ENCODE measurements at places on chromosomes 16 and 17.

GRCh38 chr16:25158401-25158800 is 46.9 kb downstream of the LCMT1 start:
- no peak for DNase-seq

DNA sequence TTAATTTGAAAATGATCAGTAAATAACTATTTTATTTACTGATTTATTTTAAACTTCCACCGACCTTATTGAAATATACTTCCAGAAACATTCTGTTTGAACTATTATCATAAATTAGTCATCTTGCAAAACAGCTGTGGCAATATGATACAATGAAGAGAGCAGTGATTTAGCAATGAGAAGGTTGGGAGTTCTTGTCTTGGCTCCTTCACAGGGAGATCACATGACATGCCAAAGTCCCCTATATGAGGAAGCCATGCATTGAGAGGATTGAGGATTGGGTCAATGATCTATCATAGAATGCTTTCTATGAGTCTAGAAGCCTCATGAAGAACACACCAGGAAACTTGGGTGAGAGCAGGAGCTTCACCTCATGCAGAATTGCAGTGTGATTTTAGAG is 222.7 kb downstream of the LGALS9B start:
- DNase-seq = no peak

DNA sequence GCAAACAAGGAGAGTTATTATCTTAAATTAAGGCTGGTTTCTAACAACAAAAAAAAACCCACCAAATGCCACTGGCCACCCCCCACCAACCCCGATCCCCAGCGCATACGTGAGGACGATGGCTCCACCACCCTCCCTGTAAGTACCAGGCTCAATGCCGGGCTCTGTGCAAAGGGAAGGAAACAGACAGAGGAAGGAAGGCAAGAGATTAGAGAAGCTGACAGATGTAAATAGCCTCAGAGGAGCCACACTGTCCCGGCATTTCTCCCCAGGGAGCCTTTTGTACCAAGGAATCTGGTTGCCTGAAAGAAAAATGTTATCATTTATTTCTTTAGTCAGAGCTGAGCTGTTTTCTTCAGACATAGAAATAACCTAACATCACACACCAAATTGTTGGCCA is 13.1 kb downstream of the SOST start:
- no peak for DNase-seq

GRCh38 chr16:79509211-79509631 is 91.3 kb downstream of the MAF start:
- DNase-seq = no peak

DNA sequence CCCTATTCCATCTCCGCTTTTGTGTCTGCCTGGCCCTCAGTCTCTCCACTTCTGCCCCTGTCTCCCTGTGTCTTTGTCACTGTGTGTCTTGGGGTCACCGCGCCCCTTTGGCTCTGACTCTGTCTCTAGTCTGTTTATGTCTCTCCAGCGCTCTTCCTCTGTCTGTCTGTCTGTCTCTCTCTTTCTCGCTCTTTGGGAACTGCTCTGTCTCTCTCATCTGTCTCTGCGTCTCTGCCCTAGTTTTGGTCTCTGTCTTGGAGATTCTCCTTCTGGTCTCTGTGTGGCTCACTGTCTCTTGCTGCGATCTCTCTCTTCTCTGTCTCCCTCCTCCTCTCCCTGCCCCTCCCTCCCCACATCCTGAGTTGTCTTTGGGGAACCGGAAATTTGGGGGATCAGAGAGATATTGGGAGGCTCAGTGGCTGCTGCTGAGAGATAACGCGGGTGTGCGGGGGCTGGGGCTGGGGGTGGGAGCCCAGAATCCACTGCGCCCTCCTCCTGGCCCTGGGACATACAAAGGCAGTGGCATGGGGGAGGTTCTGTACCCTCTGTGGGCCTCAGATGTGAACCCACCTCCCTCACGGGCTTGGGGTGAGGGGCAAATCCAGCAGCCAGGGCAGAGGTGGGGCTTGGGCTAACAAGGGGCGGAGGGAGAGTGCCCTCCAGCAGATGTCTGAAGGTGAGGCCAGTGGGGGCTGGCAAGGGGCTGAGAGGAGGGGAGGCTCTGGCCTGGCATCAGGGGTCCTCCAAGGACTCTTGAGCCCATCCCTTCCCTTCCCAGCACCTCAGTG is 24.4 kb downstream of the LAT start:
- no peak for DNase-seq

DNA sequence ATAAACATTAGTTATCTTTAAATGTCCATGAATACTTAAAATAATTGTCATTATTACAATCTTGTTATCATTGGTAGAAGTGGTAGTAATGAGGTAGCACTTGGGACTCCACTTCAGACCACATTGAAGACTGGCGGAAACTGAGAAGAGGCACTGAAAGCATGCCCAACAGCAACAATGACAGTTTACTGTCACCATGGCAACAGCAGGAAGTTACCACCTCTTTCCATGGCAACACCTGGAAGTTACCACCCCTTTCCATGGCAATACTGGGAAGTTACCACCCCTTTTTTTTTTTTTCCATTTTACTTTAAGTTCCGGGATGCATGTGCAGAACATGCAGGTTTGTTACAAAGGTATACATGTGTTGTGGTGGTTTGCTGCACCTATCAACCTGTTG is 494.9 kb upstream of the RBFOX1 start:
- no peak for DNase-seq

GRCh38 chr17:77300016-77300686 is 159.4 kb downstream of the SEC14L1 start:
- no peak for DNase-seq
